ENCODE measurements at places on chromosomes 4 and X.

DNA sequence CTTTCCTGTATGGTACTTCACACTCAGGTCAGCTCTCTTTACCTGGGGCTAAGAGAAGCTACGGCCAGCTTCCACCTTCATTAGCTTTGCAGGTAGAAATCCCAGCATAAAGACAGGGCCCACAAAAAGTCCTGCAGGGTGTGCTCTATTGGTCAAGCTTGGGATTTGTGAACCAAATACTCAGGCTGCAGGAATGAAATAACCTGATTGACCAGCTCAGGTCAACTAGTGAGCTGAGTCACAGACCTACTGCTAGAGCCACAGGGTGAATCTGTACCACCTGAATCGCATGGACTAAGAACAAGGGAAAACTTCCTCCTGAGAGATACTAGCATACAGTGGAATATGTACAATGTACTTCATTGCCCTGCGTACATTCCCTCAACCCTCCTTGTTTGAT lies 172.2 kb downstream of the HHIP start:
- no peak for DNase-seq

DNA sequence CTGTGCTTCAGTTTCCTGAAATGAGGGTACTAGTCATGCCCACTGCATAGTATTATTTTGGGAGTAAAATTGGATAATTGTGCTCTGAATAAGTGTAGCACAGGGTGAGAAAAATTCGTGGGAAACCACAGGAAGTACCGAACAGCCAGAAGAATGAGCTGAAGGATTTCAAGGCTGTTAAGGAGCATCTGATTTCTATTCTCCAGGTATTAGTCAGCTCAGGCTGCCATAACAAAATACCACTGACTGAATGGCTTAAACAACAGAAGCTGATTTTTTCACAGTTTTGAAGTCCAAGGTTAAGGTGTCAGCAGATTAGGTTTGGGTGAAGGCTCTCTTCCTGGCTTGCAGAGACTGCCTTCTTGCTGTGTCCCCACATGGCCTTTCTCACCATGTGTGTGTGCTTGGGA lies 41.9 kb downstream of the WWC2 start:
- DNase-seq, result no peak

DNA sequence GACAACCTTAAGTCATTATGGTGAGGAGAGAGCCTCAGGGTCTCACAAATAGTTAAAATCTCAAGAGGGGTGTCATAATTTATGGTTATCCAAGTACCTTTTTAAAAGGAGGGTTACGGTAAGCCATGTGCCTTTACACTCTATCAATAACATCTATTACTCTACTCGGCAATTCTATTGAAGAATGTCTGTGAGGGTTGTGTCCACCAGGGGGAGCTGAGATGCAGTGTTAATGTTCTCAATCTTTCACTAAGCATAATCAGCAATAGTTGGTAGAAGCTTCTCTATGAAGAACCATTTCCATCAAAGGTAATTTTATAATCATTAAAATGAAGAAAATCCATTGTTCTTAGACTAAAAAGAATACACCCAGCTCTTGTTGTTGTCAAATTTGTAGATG lies 457.4 kb downstream of the CENPC start:
- DNase-seq, result peak; percentile 17

DNA sequence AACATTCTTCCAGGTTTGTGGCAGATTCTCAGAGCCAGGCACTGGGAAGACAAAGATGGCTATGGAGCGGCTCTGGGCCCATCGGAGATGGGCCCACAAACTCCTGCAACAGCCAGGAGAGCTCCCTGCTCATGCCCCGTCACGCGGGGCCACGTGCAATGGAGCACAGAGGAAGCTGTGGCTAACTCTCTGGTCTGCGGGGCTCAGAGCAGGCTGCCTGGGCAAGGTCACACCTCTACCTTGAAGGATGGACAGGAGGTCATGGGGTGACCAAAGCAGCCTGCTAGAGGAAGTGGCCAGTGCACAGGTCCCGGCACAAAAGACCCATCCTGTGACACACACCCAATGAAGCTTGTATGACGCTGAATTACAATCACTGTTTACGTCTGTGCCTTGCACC lies 45.2 kb downstream of the C4orf50 start:
- no peak for DNase-seq

- DNase-seq, result no peak
Measured at GRCh38 chrX:82134378-82134777, 932.5 kb downstream of the SH3BGRL start.

DNA sequence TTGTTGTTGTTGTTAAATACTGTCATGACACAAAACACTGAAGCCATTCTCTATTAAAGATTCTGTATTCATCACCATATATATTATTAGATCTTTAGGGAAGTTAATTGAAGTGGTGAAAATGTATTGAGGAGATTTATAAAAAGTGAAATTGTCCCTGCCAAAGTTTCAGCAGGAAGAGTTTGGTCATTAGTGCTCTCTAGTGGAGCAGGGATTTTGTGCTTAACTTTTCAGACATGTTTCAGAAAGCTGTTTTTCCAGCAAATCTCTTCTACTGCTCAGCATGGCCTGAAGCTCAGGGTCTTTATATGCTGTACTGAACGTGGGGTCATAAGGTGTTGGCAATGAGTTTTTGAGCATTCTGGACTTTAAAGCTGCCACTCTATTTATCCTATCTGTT lies 36.7 kb upstream of the CXXC4 start:
- no peak for DNase-seq

Measured in stimulated activated CD4-positive, alpha-beta T cell treated with anti-CD3 and anti-CD28 coated beads, TNF-alpha, amount 100 ng/mL, for 48 hours (primary cell).